ENCODE measurements at places on chromosomes 12 and 14. TPM values are rescaled to one million over a fixed set of nuclear protein-coding genes. Genes with fewer than 3 reads are reported as not detected.

DNA sequence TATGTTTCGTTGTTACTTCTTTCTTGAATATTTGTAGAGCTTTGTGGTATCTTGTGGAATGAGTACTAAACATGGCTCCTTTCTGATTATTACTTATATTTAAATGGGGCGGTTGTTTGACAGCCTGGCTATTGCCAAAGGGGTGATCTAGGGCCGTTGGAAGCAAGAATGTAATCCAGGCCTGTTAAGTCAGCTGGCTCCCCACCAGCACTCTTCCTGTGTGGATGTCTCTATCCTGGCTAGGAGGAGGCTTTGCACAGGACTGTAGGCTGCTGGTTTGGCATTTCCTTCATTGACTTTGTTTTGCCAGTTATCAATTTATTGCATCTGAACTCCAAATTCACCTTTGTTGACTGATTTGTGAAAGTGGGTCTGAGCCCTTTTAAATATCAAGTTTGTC is 5.6 kb downstream of the FAM234B start:
- DNase-seq = no peak
- no peak overlapping the region for H3K27ac ChIP-seq
- no peaks in the 10 kb centered on the region for H3K36me3 ChIP-seq
- peaks cover 2% of the 10 kb centered on the region for H3K4me1 ChIP-seq
- no peaks in the 10 kb centered on the region for H3K27me3 ChIP-seq
- no peak overlapping the region for H3K4me3 ChIP-seq

GRCh38 chr12:117192057-117192456 is 1.8 kb upstream of the FBXO21 start:
- H3K36me3 ChIP-seq = no peaks in the 10 kb centered on the region
- DNase-seq = no peak
- no peak overlapping the region for H3K27ac ChIP-seq
- H3K4me3 ChIP-seq = no peak overlapping the region
- H3K27me3 ChIP-seq = no peaks in the 10 kb centered on the region
- H3K4me1 ChIP-seq = no peaks in the 10 kb centered on the region

DNA sequence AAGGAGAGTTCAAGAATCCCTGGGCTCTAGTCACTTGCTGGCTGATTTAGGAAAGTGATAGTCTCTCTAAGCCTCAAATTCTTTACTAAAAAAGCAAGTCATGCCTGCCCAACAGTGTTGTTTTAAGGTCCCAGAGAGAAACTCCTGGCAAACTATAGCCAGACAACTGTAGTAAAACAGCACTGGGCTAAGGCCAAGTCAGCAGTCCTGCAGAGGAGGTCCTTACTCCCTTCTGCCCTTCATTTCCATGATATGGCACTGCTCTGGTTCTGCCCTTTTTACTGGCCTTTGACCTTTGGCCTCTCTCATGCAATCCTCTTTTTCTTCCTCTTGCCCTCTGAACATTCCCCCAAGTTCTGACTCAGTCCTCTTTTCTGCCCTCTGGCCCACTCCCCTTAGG is 74.9 kb downstream of the VWF start:
- H3K27ac ChIP-seq = no peak overlapping the region
- DNase-seq = no peak
- no peaks in the 10 kb centered on the region for H3K27me3 ChIP-seq
- H3K4me1 ChIP-seq = no peaks in the 10 kb centered on the region

DNA sequence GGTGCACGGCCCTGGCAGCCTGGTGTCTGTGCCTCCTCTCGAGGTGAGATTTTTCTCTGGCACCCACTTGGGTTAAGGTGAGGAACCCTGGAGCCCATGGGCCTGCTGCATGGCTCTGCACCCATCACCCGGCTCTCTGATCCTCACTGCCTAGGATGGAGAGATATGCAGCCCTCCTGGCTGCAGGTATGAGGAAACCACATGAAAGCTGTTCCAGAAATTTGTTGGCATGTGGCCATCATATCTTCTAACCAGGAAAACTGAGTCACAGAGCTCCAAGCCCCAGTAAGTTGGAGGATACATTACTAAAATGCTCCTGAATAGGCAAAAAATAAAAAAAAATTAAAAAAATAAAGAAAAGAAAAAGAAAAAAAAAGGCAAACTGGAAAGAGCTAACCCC is 39.3 kb upstream of the DDX11 start:
- H3K36me3 ChIP-seq = no peaks in the 10 kb centered on the region
- no peaks in the 10 kb centered on the region for H3K4me1 ChIP-seq
- H3K4me3 ChIP-seq = no peak overlapping the region

- no peak for DNase-seq
- no peaks in the 10 kb centered on the region for H3K4me1 ChIP-seq
- no peaks in the 10 kb centered on the region for H3K27me3 ChIP-seq
- H3K4me3 ChIP-seq = no peak overlapping the region
- no peak overlapping the region for H3K27ac ChIP-seq
Observed at GRCh38 chr14:64563696-64564095, 13.9 kb downstream of the PPP1R36 start.

GRCh38 chr12:57124261-57124877 is 3.9 kb upstream of the LRP1 start:
- DNase-seq = peak; percentile 70
- no peak overlapping the region for H3K27ac ChIP-seq
- no peak overlapping the region for H3K4me3 ChIP-seq
- no peaks in the 10 kb centered on the region for H3K36me3 ChIP-seq
- H3K4me1 ChIP-seq = no peaks in the 10 kb centered on the region
- no peaks in the 10 kb centered on the region for H3K27me3 ChIP-seq

- H3K4me1 ChIP-seq = no peaks in the 10 kb centered on the region
- no peak overlapping the region for H3K4me3 ChIP-seq
- no peak for DNase-seq
- H3K27me3 ChIP-seq = no peaks in the 10 kb centered on the region
Observed at GRCh38 chr14:84006643-84007155, 1523.2 kb upstream of the FLRT2 start.

DNA sequence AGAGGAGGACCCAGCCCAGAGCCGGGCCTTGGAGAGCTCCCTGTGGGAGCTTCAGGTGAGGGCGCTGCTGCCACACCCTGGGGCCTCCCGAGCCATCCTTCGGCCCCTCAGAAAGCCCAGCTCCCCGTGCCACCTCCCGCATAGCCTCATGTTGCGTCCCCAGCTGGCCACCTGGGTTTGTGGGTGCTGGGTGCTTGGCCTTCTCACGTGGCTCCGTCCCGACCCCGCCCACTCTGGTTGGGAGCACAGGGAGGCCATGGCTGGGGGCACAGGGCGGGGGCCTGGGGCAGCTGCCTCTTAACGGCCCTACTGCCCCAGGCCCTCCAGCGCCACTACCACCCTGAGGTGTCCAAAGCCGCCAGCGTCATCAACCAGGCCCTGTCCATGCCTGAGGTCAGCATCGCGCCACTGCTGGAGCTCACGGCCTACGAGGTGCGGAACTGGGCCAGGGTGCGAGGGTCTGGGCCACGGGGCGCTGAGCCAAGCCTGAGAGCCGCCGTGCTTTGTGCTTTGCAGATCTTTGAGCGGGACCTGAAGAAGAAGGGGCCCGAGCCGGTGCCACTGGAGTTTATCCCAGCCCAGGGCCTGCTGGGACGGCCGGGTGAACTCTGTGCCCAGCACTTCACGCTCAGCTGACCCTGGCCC is 7.6 kb downstream of the NOC4L start:
- no peak overlapping the region for H3K27ac ChIP-seq
- DNase-seq = peak; percentile 34
- H3K4me3 ChIP-seq = no peak overlapping the region
- H3K27me3 ChIP-seq = no peaks in the 10 kb centered on the region
- H3K36me3 ChIP-seq = no peaks in the 10 kb centered on the region
- H3K4me1 ChIP-seq = no peaks in the 10 kb centered on the region

DNA sequence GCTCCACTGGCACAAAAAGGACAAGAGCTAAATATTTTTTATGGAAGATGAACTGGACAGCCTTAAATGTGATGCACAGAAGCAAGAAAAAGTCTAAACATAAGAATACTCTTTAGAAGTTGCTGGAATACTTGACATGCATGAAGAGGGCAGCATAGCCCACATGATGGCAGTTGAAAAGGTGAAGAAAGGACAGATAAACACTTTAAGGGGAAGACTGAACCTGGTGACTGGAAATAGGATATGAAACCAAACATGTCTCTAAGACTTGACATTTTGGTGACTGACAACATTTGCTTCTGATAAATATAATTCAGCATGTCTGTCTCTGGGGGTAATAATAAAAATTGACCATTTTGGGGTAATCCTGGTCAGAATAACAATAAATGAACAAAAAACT is 273.1 kb downstream of the CCDC91 start:
- H3K36me3 ChIP-seq = no peaks in the 10 kb centered on the region
- H3K27ac ChIP-seq = no peak overlapping the region
- no peaks in the 10 kb centered on the region for H3K27me3 ChIP-seq
- no peaks in the 10 kb centered on the region for H3K4me1 ChIP-seq
- H3K4me3 ChIP-seq = no peak overlapping the region
- no peak for DNase-seq

DNA sequence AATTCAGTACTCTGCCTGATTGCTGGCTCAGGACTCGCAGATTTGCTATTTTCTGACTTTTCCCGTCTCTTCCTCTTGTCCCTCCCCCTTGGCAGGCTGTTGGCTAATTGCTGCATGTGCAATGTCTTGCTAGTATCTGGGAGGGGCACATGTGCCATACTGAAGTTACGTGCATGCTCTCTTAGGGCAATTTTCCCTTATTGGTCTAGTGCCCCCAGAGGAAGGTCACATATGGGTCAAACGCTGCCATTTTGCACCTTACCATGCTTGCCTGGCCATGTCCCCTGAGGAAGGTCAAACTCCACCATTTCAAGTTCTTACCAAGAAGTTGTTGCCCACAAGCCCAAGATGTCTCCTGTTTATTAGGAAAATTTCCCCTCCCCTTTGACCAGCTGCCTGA is 13.9 kb upstream of the ERC1 start:
- no peaks in the 10 kb centered on the region for H3K27me3 ChIP-seq
- H3K27ac ChIP-seq = no peak overlapping the region
- no peak for DNase-seq

- no peaks in the 10 kb centered on the region for H3K27me3 ChIP-seq
- H3K4me3 ChIP-seq = no peak overlapping the region
- H3K36me3 ChIP-seq = no peaks in the 10 kb centered on the region
- H3K27ac ChIP-seq = no peak overlapping the region
Observed at GRCh38 chr12:102763471-102763870, 153.6 kb downstream of the PAH start.

DNA sequence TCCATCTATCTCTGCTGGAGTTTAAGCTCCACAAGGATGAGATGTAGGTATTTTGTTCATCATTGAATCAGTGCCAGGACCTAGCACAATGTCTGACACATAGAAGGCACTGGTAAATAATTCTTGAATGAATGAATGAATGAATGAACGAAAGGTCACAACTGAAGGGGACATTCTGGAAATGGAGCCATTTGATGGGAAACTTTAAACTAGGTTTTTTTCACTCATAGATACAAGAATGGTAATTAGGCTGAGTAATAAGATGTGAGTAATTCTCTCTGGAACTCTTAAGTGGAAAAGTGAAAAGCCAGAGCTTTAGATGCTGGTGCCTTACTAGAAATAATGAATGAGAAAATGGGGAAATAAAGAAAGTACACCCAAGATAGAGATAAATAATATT is 44.3 kb downstream of the SCN8A start:
- H3K27ac ChIP-seq = no peak overlapping the region

DNA sequence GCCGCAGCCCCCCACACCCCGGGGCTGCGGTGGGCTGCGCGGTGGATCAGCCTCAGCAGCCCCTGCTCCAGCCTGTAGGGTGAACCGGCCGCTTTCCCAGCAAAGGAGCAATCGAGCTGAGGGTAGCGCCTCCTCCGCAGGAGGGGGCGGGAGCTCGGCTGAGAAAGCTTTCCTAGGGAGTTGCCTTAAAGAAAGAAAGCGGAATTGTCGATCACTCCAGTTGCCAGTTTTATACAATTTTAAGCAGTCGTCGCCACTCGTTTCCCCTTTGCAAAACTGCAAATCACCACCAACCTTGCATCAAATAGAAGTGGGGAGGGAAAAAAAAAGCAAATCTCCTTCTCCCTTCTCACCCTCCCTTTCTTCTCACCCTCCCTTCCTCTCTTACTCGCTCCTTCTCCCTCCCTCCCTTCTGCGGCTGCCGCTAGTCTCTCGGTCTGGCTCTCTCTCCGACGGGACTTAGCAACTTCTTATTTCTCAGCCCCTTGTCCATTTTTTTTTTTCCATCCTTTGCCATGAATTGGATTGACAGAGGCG is at the start of gene PDE3A:
Gene PDE3A, plus strand, starts transcription at position 424 of the 537 bp plus-strand sequence. CDS start 748 bp downstream, outside the sequence.
- no peaks in the 10 kb centered on the region for H3K27me3 ChIP-seq
- H3K4me1 ChIP-seq = no peaks in the 10 kb centered on the region
- no peaks in the 10 kb centered on the region for H3K36me3 ChIP-seq
- H3K27ac ChIP-seq = peak within 1 kb of the TSS; percentile 48
- DNase-seq = peak; percentile 16

DNA sequence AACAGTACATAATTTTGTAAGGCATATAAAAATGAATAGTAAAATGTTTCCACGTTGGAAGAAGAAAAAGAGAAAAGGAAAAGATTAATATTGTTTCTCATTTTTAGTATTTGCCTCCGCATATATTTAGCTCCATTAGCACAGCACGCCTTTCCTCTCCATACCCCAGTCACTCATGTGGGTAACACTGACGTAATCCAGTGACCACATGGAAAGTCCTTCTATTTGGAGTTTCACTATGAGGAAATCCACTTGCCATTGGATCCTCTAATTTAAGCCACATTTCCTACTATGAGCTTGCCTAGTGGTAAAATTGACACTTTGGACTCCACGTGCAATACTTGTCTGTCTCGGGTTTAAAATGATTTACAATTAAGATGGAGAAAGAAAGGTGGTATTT is 5.7 kb upstream of the SLCO1A2 start:
- no peaks in the 10 kb centered on the region for H3K36me3 ChIP-seq
- no peaks in the 10 kb centered on the region for H3K4me1 ChIP-seq
- no peak for DNase-seq
- no peak overlapping the region for H3K27ac ChIP-seq

GRCh38 chr12:48078901-48079300 is 27.0 kb downstream of the SENP1 start:
- H3K27me3 ChIP-seq = no peaks in the 10 kb centered on the region
- no peaks in the 10 kb centered on the region for H3K4me1 ChIP-seq
- no peak for DNase-seq
- no peak overlapping the region for H3K27ac ChIP-seq
- H3K36me3 ChIP-seq = no peaks in the 10 kb centered on the region

DNA sequence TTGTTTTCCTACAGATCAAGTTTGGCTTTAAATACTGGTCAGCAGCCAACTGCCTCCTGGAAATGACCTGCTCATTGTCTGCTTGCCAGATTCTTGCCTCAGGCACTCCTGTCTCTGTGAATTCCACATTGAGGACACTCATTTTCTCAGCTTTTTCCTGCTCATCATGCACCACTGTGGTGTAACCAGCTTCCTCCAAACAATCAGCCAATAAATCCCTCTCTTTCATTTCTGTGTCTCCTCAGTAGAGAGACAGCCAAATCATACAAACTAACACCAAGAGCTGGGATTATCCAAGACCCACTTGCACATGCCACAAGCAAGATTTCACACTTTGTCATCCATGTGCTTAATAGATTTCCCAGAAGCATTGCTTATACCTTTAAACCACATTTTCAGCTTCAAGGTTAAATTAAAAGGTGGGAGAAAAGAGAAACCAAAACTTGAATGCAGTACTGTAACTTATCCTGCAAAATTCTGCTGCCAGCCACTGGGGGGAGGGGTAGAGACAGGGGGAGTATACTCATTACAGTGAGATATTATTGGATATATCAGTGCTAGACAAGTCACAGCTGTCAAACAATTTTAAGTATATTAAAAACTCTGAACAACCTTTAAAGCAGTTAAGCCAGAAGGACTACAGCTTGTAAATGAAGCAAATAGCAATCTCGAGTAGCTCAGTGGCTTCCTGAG is 105.0 kb downstream of the PPP2R5E start:
- no peaks in the 10 kb centered on the region for H3K27me3 ChIP-seq
- no peaks in the 10 kb centered on the region for H3K36me3 ChIP-seq
- DNase-seq = peak; percentile 79
- no peak overlapping the region for H3K27ac ChIP-seq
- H3K4me1 ChIP-seq = peaks cover 35% of the 10 kb centered on the region

GALNT9 gene
- total RNA-seq = not detected

MGAT4C gene
- 0.37 TPM for total RNA-seq

GMPR2 gene
- total RNA-seq = 30.6 TPM

OR6C2 gene
- total RNA-seq = not detected

KRT85 gene
- total RNA-seq = not detected

PLCZ1 gene
- total RNA-seq = not detected

LRIG3 gene
- total RNA-seq = 22.0 TPM
